ENCODE measurements at places on chromosomes 12 and 14. TPM values are rescaled to one million over a fixed set of nuclear protein-coding genes. Genes with fewer than 3 reads are reported as not detected.

DNA sequence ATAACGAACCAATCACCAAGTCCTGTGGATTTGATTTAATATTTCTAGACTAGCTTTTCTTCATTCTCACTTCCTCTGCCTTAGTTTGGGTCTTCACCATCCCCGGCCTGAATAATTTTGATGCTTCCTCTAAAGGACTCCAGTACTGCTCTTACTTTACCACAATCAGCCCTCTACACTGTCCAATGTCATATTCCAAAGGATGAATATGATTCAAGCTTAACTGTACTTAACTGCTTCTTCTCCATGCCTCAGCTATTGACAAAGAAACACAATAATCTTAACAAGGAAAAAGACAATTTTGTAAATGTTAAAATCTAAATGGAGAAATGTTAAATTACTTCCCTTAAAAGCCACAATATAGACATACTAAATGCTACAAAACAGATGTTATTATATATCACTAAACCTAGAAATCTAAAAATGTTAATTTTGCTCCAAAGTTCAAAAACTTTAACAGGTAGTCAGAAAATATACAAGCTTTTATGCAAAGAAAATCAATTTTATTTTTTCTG, 70.2 kb downstream of the STXBP6 start:
- no peaks in the 10 kb centered on the region for H3K27me3 ChIP-seq
- no peak overlapping the region for H3K27ac ChIP-seq
- no peak for DNase-seq
- no peak overlapping the region for H3K4me3 ChIP-seq

DNA sequence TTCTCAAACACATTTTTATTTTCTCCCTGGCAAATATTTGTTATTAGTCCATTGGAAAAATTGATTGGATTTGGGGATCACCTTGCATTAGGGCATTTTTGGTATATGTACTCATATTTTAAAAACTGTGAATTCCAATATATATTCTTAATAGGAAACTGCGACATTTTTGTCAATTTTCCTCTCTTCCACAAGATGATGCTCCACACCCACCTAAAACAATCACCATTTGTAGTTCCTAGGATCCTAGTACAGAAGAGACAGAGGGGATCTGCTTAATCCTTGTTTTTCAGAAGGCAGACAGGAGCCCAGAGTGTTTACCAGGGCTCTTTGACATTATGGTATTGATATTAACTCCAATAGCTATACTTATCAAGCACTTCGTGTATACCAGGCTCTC, 22.8 kb upstream of the OASL start:
- H3K4me3 ChIP-seq: no peak overlapping the region
- H3K36me3 ChIP-seq: no peaks in the 10 kb centered on the region
- H3K27me3 ChIP-seq: no peaks in the 10 kb centered on the region
- peaks cover 10% of the 10 kb centered on the region for H3K4me1 ChIP-seq
- H3K27ac ChIP-seq: no peak overlapping the region
- DNase-seq: no peak

GRCh38 chr12:67578976-67579661, 69.4 kb upstream of the DYRK2 start:
- H3K27ac ChIP-seq: no peak overlapping the region
- H3K36me3 ChIP-seq: no peaks in the 10 kb centered on the region
- no peak overlapping the region for H3K4me3 ChIP-seq
- no peaks in the 10 kb centered on the region for H3K4me1 ChIP-seq

The HIP1R gene
- total RNA-seq: 44.4 TPM

DNA sequence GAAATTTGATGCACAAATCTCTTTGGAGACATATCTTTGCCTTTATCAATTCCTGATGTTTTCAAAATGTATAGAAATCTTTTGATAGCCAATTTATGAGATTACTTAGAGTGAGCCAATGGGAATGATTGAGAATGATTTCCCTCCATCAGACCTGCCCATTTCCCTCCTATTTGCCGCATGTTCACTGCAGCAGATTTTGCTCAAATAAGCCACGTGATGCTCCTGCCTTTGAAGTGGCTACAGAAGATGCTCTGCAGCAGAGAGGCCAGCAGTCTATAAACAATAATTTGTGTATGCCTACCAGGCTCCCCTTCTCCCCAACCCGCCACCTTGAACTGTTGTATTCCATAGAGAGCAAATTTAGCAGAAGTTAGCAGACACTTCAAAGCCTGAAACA, 21.9 kb downstream of the WIF1 start:
- H3K27ac ChIP-seq: no peak overlapping the region
- H3K27me3 ChIP-seq: no peaks in the 10 kb centered on the region
- no peaks in the 10 kb centered on the region for H3K36me3 ChIP-seq

GRCh38 chr14:84804895-84805294, 725.0 kb upstream of the FLRT2 start:
- H3K36me3 ChIP-seq: no peaks in the 10 kb centered on the region
- H3K4me1 ChIP-seq: no peaks in the 10 kb centered on the region
- H3K27me3 ChIP-seq: no peaks in the 10 kb centered on the region

The BDKRB2 gene
- total RNA-seq: 1.1 TPM

DNA sequence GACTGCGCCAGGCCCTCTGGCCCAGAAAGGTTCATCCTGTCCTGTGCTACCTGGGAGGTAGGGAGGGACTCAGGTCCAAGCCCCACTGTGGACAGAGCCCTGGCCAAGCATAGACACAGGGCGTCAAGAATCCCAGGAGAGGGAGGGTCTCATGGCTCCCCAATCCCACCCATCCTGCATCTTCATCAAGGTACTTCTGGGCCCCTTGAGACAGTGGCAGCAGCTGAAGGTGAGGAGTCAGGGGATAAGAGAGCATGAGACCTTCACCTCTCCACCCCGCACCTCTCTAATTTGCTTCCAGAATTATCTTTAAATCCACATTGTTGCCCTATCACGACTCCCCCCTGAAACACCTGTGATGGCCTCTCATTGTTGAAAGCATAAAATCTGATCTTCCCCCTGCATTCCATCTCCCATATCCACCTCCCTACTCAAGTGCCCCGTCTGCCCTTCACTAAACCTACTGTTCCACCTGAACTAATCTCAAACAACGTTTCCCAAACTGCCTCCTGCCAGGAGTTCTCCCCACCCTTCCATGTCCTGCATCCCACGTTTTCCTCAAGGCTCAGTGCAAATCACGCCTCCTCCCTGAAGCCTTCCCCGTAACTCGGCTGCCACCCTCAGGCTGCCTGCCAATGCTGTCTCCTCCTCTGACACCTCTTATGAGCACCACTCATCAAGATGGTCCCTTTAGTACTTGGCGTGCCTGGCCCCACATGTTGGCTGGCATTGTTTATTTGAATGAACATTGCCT, 27.1 kb downstream of the KRT18 start:
- no peaks in the 10 kb centered on the region for H3K36me3 ChIP-seq
- H3K27ac ChIP-seq: no peak overlapping the region
- DNase-seq: peak; percentile 38
- H3K4me1 ChIP-seq: no peaks in the 10 kb centered on the region
- H3K27me3 ChIP-seq: no peaks in the 10 kb centered on the region

DNA sequence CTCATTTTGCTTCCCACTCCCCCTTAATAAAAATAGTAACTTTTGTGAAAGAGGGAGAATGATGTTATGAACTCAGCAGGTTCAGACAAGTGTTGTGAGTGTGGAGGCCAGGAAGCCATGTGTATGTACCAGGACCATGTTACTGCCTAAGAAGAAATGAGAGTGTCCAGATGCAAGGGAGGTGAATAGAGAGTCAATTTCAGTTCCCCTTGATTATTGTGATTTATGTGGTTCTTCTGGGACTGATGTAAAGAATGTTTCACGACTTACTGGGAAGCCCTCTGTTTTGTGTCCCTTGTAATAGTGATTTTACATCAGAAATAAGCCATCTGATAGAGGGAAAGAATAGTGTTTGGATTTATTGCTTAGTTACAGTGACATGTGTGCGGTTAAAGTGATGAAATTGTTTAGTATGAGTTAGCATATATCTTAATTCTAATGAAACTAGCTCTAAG, 32.5 kb downstream of the FBXO34 start:
- H3K4me3 ChIP-seq: no peak overlapping the region
- no peak overlapping the region for H3K27ac ChIP-seq
- peaks cover 66% of the 10 kb centered on the region for H3K4me1 ChIP-seq
- H3K27me3 ChIP-seq: no peaks in the 10 kb centered on the region
